ENCODE measurements at places on chromosomes 2 and 18.

DNA sequence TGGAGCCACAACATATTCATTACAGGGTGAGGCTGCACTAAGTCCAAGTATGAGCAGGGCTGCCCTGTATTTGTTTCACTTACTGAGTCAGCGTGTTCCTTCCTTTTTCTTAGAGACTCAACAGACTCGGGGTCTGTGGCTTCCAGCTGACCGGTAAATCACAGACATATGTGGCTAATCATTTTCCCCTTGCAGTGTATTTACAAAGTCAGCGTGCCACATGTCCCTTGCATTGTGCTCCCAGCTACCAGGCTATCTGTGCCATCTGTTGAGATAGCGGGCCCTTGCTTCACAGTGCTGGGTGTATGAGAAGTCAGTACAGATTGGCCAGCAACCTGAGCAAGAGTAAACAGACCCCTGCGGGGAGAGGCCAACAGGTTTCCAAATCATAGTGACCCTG, 254.3 kb downstream of the LRRTM1 start:
- no peak for DNase-seq

GRCh38 chr2:189076572-189076971, 102.4 kb downstream of the COL3A1 start:
- DNase-seq: peak; percentile 5

- no peak for DNase-seq
Measured at GRCh38 chr2:201642086-201642578, 1.2 kb downstream of the TMEM237 start.

DNA sequence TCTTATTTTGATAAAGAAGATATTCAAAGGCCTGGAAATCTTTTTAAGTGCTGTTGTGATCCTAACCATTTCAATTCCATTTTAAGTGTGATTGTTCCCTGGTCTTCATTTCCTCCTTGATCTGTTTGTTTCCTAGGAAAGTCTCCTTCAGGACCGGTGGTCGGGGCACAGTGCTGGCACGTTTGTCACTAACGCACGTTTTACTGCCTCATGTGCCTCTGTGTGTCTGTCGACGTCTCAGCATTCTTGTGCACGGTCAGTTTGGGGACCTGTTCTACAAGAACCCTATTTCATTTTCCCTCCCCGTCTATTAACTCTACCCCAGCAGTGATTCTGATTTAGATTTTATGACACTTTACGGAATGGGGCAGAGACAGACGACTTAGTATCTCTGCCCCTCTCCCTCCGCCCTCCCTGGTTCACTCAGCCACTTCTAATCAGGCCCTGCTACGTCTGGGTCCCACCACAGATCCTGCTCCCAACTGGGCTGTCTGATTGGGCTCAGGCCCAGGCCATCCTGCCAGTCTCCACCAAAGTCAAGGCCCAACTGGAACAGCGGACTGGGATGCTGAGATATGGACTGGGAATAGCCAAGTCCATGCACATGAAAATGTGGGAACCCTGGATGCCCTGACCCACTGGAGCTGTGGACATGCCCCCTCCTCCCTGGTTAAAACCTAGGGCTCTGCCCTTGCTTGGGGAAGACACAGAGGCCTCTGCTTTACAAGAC, 95.6 kb downstream of the TWIST2 start:
- DNase-seq: no peak

DNA sequence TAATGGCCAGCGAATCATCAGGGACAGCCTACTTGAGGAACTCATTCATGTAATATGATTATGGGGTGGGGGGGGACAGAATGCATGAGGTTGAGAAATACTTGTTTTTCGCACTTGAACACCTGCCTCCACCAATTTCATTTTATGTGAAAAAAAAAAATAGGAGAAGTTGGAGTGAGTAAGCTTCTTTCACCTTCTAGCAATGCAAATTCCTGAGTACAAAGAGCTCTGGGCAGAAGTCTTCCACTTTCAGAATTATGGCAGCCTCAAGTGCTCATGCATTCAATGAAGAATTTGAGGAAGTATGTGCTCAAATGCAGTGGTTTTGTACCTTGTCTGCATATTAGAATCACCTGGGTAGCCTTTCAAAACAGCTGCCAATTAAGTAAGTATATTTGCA, 40.1 kb upstream of the GPD2 start:
- DNase-seq: peak; percentile 38

GRCh38 chr18:9604348-9604747, 10.0 kb downstream of the PPP4R1 start:
- DNase-seq: no peak

GRCh38 chr2:128465246-128466170, 146.8 kb upstream of the HS6ST1 start:
- DNase-seq: no peak

- no peak for DNase-seq
Measured at GRCh38 chr2:132522901-132523300, 106.3 kb downstream of the GPR39 start.

GRCh38 chr2:24915175-24915574, 4.9 kb downstream of the ADCY3 start:
- no peak for DNase-seq

- peak; percentile 40 for DNase-seq
Measured at GRCh38 chr2:224946895-224947294, 95.4 kb downstream of the DOCK10 start.

DNA sequence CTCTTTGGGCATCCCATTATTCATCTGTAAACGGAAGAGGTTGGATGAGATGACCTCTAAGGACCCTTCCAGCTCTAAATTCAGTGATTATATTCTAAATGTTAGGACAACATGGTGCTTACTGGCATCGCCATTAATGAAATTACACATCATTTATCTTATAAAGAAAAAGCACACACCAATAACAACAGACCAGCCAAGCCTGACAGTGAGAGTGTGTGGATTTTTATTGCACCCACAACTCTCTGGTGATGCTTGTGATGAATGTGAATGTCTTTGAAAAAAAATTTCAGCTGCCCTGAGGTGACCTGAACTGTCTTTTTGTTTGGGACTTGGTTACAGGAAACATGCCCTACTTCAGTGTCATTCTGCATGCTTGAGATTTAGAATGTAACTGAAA, 513.3 kb upstream of the NRP2 start:
- no peak for DNase-seq

DNA sequence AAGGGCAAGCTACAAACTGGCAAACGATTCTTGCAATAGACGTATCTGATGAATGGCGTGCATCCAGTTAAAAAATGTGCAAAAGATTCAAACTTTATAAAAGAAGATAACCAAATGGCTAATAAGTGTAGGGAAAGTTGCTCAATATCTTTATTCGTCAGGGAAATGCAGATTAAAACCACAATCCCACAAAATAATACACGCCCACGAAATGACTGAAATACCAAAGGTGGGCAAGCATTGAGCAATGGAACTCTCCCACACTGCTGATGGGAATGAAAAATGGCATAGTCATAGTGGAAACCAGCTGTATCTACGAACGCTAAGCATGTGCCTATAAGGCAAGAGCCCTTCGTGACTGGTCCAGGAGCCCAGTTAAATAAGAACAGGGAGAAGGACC, 168.6 kb upstream of the SIX2 start:
- DNase-seq: peak; percentile 94

DNA sequence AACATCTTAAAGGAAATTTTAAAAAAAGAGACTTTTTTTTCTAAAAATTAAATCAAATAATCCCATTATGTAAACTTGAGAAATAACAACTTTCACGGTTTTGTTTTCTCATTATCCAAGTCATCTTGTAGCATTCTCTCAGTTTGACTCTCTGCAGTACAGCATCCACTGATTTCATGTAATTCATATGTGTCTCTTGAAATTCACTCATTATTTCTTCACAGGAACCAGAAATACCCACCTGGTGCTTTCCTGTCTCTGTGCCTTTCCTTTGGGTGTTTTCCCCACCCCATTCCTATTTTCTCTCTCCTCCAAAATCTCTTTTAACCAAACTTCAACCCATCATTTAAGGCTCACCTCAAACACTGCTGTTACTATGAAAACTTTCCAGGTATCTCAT, 116.1 kb upstream of the STK17B start:
- no peak for DNase-seq

Data from epithelial cell of esophagus (primary cell).